GM13976 (cell line): ENCODE measurements at places on chromosomes 11 and 22.

GRCh38 chr11:104665641-104666040 is 232.6 kb downstream of the CASP12 start:
- DNase-seq: no peak

- DNase-seq: no peak
These were observed 739 bp downstream of the CELSR1 start for GRCh38 chr22:46536537-46537224.

DNA sequence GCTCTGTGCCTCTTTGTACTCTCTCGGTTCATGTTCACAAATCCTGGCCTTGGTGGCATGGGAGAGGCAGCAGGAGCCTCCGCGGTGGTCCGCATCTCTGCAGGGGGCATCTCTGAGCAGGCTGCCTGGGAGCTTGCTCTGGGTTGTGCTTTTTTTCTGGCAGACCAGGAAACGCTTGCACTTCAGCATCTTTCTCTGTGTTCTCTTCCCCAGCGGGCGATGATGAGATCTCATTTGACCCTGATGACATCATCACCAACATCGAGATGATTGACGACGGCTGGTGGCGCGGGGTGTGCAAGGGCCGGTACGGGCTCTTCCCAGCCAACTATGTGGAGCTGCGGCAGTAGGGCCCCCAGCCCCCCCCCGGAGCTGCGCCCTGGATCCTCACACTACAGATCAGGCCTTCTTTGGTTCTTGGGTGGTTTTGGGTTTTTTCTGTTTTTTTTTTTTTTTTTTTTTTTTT is 36.5 kb downstream of the CTTN start:
- no peak for DNase-seq

GRCh38 chr22:31836010-31836409 is 82.2 kb downstream of the DEPDC5 start:
- DNase-seq: no peak

DNA sequence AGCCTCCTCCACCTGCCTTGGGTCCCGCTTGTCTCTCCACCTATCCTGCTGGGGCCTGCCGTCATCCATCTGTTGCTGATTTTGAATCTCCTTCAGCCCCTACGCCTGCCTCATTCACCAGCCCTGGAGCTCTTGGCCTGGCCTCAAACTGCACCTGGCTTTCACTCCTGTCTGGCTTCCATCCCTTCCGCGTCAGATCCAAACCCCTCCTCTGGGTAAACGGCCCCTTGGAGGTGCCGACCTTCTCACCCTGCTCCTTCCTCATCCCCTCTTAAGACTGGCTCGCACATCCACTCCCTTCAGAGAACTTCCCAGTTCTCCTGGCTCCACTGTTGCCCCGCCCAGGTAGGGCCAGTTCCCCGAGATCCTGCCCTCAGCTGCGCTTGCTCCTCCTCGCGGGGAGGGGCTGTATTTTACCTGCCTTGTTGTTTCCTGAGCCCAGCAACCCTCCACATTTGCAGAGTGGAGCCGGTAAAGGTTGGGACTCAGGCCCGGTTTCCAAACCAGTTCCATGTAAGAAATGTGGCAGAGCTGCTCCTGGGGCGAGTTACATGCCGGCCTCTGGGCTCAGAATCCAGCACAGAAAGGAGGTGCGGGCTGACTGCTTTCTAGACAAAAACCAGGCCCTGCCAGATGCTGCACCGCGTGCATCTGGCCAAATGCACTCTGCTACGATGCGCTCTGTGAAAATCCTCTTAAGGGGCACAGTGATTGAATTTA is 13.9 kb upstream of the SHANK2 start:
- DNase-seq: no peak

DNA sequence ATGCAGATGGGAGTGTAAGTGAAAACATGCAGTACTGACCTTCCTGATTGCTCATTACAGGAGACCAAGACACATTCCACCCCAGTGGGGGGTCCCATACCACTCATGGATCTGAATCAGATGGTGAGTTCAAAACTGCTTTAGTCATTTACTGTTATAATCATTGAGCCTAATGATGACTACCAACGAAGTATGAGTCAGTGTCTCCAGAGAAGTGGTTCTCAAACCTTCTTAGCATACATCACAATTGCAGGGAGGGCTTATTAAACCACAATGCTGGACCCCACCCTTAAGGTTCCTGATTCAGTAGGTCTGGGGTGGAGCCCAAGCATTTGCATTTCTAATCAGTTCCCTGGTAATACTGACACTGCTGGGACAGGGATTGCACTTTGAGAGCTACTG is 75.8 kb downstream of the CD44 start:
- no peak for DNase-seq

DNA sequence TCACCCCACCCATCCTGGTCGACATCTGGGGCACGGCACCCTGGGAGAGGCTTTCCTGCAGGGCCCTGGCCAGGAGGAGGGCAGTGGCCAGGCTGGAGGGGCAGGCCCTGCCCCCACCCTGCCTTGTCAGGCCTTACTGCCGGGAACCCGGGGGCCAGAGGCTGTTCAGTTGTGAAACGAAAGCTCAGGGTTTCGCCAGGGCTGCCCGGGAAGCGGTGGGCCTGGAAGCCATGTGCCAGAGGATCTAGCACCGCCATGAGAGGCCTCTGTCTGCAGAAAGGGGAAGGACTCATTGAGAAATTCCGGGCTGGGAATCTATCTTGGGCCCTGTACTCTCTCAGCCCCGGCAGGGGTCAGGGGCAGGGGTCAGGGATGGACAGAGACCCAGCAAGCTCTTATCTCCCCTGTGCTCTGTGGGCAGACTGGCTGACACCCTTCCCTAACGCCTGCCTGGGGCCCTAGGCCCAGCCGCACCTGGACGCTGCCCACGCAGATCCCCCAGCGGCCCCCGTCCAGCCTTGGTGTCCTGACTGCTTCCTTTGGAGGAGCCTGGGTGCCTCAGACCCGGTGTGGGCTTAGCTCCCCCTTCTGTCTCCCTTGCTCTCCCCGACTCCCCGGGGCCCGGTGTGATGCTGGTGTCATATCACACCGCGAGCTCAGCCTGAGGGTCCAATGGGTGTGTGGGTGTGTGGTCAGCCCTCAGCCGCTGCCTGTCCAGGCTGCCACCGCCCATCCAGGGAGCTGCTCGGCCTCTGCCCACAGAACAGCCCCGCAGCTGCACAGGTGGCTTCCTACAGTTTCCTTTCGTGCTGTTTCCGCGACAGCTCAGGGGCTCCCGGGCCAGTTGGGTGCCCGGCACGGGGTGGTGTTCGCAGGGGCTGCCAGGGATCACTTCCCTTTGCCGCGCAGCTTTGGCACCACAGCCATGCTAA is 6.5 kb downstream of the PIM3 start:
- DNase-seq: no peak

DNA sequence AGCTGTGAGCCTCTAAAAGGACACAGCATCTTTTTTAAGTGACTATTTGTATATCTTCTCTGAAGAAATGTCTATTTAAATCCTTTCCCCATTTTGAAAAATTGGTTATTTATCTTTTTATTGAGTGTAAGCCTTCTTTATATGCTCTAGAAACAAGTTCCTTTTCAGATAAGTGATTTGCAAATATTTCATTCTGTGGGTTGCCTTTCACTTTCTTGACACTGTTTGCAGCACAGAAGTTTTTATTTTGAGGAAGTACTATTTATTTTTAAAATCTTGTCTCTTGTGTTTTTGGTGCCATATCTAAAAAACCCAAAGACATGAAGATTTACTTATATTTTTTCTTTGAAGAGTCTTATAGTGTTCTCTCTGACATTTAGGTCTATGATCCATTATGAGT is 40.1 kb upstream of the LYVE1 start:
- no peak for DNase-seq

- peak; percentile 88 for DNase-seq
These were observed at the start of gene UBE2L6 for GRCh38 chr11:57567515-57568329. TSS of gene UBE2L6 (minus strand) at chr11:57567672. CDS start at chr11:57567611, 61 bp downstream.

GRCh38 chr22:50699001-50699755 is 26.6 kb downstream of the SHANK3 start:
- DNase-seq: no peak

DNA sequence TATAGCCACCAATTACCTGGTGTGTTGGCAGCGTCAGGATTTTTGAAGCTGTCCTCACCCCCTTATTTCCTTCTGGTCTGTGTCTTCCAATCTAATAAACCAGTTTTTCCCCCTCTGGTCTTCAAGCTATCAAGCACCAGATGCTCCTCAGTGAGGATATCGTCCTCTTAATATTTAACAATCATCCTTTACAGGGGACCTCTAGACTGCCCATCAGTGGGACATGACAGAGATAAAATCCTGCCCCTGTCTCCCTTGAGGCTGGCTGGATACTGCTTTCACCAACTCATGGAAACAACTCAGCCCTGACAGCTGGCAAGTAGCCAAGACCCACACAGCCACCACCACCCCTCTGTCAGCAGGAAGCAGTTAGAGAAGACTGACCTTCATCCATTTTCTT is 421.0 kb upstream of the API5 start:
- DNase-seq: no peak

DNA sequence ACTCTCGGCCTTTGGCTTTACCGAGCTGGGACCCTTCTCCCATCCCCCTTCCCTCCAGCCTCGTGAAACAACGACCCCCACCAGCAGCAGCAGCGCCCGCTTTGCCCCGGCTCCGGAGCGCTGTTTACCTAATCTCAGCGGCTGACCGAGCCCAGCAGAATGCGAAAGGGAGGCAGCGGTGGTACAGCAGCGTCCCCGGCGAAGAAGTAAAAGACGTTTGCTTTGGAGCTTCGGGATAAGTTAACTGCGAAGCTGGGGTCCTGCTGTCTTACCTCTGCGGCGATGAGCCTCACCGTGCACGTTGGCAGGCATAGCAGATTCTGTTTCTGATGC is 2.0 kb upstream of the LARGE1 start:
- DNase-seq: no peak

DNA sequence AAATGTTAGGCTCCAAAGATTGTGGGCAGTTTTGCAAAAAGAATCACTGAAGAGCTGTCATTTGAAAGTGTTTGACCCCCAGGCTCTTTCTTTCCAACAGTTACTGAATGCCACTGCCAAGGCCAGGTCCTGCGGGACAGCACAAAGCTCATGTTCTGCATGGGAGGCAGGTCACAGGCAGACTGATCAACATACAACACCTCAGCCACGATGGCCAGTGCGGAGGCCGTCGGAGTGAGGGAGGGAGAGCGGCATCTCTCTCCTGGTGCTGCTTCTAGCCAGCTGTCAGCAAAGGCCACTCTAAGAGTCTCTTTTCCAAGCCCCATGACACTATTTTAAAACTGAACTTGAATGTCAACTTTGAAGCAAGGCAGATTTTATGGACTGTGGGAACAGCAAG is 49.9 kb downstream of the ARFGAP3 start:
- DNase-seq: no peak

DNA sequence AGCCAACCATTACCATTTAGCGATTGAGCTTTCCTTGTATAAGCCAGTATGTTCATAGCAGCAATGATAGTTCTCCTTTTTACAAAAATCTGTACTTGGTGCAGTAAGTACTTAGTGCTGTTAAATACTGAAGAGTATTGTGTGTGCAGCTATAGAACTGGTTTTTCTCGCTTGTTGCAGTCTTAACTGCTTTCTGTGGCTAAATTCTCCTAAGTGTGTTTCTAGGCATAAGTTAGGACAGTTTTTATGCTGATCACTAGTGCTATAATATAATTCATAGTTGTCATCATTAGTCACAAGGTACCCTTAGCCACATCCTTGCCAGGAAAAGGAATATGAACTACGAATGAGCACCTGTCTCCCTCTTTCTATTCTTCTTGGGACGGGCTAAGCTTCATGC is 107.7 kb downstream of the GRAMD1B start:
- DNase-seq: no peak

GRCh38 chr11:16052750-16053149 is 303.6 kb downstream of the SOX6 start:
- no peak for DNase-seq

GRCh38 chr22:45717789-45718188 is 46.2 kb downstream of the ATXN10 start:
- no peak for DNase-seq

DNA sequence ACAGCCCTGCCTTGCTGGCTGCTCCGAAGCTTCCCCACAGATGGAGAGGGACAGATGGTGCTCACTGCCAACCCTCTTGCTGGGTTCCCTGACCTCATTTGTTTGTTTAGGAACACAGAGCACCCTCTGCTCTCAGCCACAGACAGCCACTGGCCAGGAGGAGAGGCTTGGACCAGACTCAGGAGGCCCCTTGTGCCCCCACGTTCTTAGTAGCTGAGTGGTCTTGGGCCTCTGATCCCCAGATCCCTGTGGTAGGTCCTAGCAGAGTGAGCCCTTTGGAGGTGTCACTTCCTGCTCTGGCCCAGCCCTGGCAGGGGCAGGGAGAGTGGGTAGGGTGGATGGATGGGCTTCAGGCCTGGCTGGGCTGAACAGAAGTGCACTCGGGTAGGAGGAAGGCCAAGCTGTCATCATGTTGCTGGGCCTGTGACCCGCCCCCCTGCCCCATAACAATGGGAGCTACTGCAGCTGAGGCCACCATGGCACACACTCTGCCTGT is 84.0 kb downstream of the DHCR7 start:
- DNase-seq: no peak

GRCh38 chr11:62664405-62665074 is 470 bp downstream of the C11orf98 start:
- DNase-seq: peak; percentile 74
